ENCODE measurements at places on chromosomes 4 and X.

DNA sequence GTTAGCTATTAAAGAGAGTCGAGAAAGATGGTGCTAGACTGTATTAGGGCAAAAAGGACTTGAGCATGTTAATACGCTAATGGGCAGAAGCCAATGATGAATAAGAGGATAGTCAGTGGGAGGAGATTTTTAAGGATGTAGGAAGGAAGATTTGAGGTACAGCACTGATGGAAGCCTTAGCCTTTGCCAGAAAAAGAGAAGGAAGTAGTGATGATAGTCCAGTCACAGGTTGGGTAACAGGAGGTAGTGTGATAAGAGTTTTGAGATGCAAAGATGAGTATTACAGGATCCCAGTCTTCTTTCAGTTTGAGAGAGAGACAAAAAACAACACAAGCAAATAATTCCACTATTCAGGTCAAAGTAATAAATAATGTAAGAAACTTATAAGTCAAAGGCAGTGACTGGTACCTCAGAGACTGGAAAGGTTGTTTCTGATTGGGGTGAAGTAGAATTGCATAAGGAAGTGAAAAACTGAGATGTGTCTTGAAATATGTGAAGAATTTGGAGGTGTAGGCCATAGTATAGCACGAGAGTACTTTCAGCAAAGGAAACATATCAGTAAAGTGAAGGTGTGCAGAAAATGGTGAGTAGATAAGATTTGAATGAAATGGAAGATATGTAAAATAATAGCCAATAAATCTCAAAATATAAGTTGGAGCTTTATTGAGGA is 22.1 kb upstream of the NDNF start:
- DNase-seq = no peak

GRCh38 chrX:77446029-77446585 is 1.1 kb upstream of the FGF16 start:
- DNase-seq = peak; percentile 3

GRCh38 chr4:101177154-101177553 is 170.2 kb downstream of the PPP3CA start:
- DNase-seq = no peak

DNA sequence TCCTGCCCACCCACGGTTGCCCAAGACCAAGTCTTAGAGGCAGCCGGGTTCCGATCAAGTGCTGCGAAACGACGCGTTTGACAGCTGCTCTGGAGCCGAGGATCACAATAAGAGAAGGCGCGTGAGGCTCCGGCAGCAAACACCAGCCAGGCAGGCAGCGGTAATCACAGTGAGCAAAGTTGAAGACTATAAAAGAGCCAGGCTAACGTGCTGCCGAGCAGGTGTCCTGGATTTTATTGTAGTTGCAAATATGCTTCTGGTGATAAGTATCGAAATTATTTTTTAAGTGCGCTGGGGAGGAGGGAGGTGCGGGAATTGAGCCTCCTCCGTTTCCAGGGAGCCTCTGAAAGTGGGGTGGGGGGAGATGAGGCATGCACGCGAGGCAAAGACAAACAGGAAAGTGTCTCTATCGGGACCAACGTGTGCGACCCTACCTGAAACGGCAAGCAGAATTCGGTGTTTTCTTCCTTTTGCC is 590 bp downstream of the GABRA2 start:
- DNase-seq = no peak

DNA sequence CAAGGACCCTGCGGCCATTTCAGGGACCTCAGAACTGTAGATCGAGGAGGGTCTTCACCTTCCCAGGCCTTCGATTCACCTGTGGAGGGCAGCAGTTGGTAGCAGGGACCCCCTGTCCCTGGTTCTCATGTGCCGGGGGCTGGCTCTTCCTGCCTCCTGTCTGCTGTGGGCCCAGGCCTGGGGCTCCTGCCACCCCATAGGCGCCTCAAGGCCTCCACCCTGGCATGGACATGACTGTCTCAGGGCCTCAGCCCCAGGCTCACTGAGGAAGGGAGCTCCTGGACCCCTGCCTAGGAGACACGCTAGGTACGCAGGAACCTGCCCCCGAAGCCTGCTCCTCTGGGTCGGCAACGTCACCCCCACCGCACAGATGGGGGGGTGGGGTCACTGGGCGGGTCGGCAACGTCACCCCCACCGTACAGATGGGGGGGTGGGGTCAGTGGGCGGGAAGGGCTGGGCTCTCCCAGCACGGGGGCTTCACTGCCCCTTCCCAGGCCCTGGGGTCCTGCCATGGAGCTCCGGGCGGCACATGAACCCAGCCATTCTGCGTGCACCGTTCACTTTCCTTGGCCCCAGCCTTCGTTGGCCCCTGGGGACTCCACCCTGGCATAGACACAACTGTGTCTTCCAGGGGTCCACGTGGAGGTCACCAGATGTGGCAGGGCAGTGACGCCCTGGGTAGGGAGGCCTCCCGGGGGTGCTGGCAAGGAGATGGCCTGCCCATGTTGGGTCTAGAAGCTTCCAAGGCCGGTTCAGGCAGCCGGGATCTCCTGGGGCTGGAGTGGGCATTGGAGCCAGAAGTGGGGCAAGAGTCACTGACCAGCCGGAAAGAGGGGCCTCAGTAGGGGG is 3.5 kb upstream of the HGFAC start:
- DNase-seq = no peak

GRCh38 chrX:66053414-66053813 is 13.5 kb upstream of the VSIG4 start:
- no peak for DNase-seq

DNA sequence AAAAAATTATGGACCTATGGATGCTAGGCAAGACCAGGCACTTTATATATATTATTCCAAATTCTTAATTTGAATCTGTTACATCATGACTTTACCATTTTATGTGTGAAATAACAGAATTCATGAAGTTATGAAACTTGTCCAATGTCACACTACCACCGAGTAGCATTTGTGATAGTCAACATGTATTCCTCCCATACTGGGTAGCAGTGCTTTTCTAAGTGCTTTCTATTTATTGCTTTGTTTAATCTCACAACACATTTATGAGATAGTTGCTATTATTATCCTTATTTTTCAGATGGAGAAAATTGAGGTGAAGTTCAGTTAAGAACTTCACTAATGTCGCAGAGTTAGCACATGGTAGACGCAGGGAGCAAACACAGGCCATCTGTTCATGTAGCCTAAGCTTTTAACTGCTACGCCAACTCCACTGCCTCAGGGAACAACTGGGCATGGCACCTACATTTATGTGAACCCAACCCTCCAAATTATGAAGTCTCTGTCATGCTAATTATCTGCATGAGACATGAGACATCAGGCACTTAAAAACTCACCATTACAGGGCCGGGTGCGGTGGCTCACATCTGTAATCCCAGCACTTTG is 20.8 kb downstream of the GUCY1A1 start:
- DNase-seq = no peak

- DNase-seq = no peak
These were observed 174.9 kb upstream of the SMARCAD1 start for GRCh38 chr4:94032754-94033153.

GRCh38 chrX:7110821-7111276 is 36.7 kb upstream of the STS start:
- DNase-seq = no peak

GRCh38 chr4:109294006-109294405 is 8.5 kb downstream of the COL25A1 start:
- DNase-seq = no peak

- DNase-seq = no peak
These were observed 13.9 kb downstream of the ACOT9 start for GRCh38 chrX:23729214-23729613.

DNA sequence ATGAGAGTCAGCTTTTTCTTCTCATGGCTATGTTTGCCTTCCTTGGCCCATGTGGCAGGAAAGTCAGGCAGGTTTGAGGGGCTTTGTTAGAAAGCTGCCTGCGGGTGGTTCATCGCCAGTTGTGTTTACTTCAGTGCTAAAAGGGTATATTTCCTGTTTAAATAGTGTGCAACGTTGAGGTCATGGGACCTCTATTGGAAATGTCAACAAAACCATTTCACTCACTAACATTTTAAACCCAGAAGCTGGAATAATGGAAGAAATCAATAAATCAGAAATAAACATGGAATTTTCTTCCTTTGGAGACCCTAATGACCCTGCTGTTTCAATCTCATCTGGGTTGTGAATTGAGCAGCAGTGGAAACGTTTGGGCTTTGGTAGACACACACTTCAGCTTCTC is 185.8 kb downstream of the ANKRD50 start:
- DNase-seq = no peak

- no peak for DNase-seq
These were observed 1858.6 kb upstream of the ADGRL3 start for GRCh38 chr4:59341506-59341905.

DNA sequence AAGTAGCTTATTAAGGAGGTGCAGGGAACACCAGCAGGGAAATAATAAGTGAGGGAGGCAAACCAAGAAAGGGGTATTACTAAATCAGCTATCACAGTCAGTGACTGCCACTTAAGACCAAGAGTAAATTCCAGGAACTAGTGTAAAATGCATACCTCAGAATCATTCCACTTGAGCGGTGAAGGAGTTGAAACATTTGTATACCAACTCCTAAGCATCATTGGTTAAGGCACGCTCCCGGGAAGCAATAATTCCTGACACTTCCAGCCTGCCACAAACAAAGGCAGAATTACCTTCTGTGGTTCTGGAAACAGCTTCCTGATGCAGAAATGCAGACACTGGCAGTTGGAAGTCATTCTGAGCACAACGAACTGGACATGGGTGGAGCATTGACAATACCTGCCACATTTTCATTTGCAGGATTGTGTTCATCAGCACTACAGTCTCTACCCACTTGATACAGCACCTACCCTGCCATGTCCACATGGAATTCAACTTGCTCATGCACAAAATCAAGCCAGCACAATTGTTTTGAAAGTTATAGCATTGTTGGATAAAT is 82.1 kb downstream of the PPP1R2C start:
- no peak for DNase-seq

DNA sequence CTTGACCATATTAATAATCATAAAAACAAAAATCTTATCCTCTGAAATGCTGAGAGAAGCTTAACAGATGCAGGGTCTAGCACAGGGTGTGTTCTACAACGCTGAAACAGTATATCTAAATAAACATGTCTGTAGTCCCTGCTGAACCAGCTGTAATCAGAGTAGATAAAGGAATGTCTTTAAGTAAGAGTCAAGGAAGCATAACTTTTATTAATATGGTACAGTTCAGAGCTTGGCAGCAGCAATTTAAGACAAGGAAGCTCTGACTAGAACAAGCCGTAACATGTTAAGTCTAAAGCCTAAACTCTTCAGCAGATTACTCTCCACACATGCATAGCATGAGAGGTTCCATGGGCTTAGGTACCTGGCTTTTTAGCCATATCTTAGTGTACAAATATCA is 36.1 kb downstream of the NFKB1 start:
- no peak for DNase-seq

GRCh38 chr4:581181-581580 is 5.1 kb upstream of the TMEM271 start:
- DNase-seq = no peak

DNA sequence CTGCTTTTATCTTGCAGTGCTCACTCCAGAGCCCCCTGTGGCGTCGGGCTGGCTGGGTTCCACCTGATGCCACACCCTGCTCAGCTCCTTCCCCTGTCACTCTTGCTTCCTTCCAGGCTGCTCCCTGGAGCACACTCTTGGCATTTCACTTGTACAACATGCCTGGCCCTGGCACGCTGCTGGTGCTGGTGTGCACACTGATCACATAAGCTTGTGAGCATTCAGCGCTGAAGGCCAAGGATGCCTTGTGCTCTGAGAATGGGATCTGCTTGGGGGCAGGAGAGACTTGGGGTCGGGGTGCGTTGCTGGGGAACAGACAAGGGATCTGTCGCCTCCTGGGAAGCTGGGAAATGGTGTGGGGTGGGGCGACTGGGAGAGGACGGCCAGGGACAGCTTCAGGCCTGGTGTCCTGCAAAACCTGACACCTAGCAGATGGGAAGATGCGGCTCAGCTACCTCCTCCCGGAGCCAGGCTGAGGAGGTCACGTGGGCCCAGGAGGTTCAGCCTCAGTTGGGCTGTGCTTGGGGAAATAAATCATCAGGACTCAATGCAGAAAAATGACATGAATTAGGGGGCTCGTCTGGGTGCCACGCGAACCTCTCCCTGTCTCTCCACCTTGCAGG is 108.5 kb downstream of the PHKA2 start:
- no peak for DNase-seq

DNA sequence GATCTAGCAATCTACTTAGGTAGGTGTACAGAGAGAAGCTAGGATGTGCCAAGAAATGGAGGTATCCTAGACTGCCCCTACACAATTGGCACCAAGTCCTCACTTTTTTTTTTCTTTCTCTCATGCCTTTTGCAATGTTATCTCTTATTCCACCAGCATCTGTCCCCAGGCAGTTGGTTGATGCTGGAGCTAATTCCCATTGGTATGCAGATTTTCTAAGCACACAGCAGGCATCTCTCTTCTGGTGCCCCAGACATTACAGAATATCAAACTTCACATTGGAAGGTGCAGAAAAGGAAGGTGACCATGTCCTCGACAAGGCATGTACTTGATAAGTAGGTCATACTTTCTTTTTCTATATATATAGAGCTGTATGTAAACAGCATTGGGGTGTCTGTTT is 21.6 kb downstream of the LUZP4 start:
- DNase-seq = no peak

GRCh38 chrX:77003956-77004355 is 443.2 kb upstream of the FGF16 start:
- no peak for DNase-seq

DNA sequence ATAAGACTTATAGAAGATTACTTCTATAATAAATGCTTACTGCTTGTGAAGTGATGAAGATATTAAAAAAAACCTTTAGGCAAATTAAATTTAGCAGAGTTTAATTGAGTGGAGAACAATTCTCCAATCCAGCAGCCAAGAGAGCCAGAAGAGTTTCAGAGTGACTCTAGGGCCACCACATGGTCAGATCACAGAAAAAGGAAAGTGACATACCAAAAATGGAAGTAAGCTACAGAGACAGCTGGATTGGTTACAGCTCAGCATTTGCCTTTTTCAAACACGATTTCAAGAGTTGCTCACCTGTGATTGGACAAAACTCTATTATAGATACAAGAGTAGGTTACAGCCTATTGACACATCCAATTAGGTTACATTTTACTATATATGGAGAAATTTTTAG is 79.0 kb upstream of the TRAM1L1 start:
- no peak for DNase-seq

GRCh38 chrX:150517303-150517910 is 51.0 kb upstream of the MTM1 start:
- DNase-seq = no peak
